ENCODE measurements at places on chromosomes 1 and 21. TPM values are rescaled to one million over a fixed set of nuclear protein-coding genes. Genes with fewer than 3 reads are reported as not detected.

DNA sequence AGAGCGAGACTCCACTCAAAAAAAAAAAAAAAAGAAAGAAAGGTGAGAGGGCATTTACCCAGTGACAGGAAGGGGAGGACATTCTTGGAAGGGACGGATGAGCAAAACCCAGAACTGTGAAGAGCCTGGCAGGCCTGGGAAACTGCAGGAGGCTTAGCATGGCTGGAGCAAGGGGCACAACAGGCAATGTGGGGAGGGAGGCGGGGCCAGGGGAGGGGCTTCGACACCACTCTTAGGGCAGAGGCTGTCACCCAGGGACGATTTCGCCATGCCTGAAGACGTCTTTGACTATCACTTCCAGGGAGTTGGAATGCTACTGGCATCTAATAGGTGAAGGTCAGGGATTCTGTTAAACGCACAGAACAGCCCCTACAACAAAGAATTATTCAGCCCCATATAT lies 184.0 kb downstream of the HUNK start:
- H3K4me1 ChIP-seq, result peaks cover 4% of the 10 kb centered on the region
- H3K27me3 ChIP-seq, result no peaks in the 10 kb centered on the region
- no peak overlapping the region for H3K27ac ChIP-seq
- H3K36me3 ChIP-seq, result no peaks in the 10 kb centered on the region

SMIM34 gene
- total RNA-seq, result not detected

S100A14 gene
- 555 TPM for total RNA-seq

- peaks cover 17% of the 10 kb centered on the region for H3K4me1 ChIP-seq
- H3K27me3 ChIP-seq, result no peaks in the 10 kb centered on the region
- no peak for DNase-seq
- H3K36me3 ChIP-seq, result no peaks in the 10 kb centered on the region
Measured at GRCh38 chr1:109959974-109960744, 24.4 kb upstream of the AHCYL1 start.

DNA sequence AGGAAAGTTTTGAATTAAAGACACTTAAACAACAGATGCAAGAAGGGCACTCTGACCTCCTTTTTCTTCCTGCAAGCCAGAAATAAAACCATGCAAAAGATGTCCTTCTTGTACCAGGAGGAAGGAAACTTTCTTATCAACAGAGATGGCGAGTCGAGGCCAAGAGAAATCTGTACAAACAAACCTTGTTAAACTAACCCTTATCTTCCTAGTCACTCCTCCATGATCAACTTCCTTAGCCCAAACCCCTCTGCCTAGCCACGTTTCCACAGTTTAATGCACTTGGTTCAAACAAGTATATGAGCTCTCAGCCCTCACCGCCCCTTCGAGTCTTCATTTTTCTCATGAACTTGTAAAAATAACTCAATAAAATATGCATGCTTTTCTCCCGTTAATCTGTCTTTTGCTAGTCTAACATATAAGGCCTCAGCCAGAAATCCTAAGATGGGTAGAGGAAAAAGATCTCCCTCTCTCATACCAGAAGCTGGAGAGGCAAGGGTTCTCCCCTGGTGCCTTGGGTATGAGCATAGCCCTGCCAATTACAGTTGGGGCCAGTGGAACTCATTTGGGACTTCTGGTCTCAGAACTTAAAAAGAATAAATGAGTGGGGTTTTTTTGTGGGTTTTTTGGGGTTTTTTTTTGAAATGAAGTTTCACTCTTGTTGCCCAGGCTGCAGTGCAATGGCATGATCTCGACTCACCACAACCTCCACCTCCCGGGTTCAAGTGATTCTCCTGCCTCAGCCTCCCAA lies 141.7 kb upstream of the SOD1 start:
- H3K27ac ChIP-seq, result no peak overlapping the region
- no peak for DNase-seq
- no peaks in the 10 kb centered on the region for H3K27me3 ChIP-seq
- peaks cover 19% of the 10 kb centered on the region for H3K4me1 ChIP-seq

GRCh38 chr1:56908619-56909221 lies 54.1 kb downstream of the C8A start:
- no peak overlapping the region for H3K4me3 ChIP-seq
- no peaks in the 10 kb centered on the region for H3K36me3 ChIP-seq
- H3K4me1 ChIP-seq, result no peaks in the 10 kb centered on the region
- H3K27me3 ChIP-seq, result no peaks in the 10 kb centered on the region
- H3K27ac ChIP-seq, result no peak overlapping the region

GRCh38 chr1:174746024-174746808 lies 253.5 kb upstream of the CACYBP start:
- H3K4me3 ChIP-seq, result no peak overlapping the region
- no peak for DNase-seq
- H3K36me3 ChIP-seq, result no peaks in the 10 kb centered on the region
- H3K27me3 ChIP-seq, result no peaks in the 10 kb centered on the region
- H3K4me1 ChIP-seq, result no peaks in the 10 kb centered on the region

BARHL2 gene
- total RNA-seq, result not detected

DNA sequence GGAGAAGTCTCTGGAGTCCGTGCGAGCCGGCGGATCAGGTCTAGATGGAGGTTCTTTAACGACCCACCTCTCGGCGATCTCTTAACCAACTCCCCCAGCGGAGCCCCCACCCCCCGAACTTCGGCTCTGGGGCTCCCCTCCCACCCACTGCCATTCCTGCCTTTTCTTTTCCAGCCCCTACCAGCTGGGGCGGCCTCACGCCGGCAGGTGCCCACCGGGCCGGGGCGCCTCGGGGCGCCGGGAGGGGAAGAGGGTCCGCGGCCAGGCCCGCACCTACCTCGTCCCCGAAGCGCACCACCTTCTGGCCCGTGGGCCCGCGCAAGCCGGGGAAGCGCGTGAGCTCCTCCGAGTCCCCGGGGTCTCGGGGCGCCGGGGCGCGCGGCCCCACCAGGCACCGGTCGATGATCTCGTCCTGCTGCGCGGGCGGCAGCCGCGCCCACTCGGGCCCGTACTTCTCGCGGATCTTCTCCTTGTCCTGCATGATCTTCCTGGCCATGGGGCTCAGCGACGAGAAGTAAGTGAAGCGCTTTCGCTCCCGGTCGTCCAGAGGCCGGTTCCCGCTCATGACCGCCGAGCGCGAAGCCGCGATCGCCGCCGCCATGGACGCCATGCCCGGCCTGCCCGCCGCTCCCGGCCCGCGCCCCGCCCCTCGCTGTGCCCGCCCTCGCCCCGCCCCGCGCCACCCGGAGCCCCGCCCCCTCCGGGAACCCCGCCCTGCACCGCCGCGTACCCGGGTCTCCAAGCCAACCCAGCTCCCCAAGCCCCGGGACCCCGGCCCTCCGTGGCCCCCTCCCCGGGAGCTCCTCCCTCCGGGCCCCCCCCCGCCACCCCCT lies at the start of gene C1orf198:
Gene C1orf198 (minus strand): TSS at position 619 of the 833 bp plus-strand sequence. CDS start 9 bp downstream, at position 610.
- no peak for DNase-seq
- no peaks in the 10 kb centered on the region for H3K27me3 ChIP-seq
- H3K36me3 ChIP-seq, result no peaks in the 10 kb centered on the region
- peak within 1 kb of the TSS; percentile 79 for H3K27ac ChIP-seq
- peak within 1 kb of the TSS; percentile 80 for H3K4me3 ChIP-seq

LDLRAD1 gene
- 0.25 TPM for total RNA-seq

DNA sequence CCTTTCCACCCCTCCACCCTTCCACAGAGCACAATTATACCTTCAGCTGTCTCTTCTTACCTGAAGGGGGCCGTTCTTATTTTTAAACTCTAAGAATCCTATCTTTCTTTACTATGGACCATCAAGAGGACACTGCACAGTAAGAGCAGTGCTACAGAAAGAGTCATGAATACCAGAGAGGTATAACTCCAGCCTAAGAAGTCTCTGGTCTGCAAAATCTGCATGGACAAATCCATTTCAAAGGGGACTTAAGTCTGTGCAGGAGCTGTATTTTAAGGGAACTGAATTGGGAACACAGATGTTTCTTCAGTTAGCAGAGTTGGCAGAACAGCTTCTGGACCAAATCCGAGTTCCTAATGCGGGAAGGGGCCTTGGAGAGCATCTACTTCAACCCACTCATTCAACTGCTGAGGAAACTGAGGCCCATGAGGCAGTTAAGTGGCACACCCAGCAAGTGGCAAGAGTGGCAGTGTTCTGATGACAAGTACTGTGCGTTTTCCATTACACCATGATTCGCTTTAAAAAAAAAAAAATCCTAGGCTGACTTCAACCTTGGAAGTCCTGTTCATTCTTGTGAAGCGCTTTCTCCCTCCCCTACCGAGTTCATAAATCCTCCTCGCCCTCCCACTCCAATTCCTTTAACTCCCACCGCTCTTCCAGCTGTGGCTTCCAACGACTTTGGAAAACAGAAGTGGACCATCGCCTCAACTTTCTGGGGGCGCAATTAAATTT lies 1.8 kb downstream of the PLPP3 start:
- H3K27ac ChIP-seq, result peak overlapping the region; percentile 96
- no peaks in the 10 kb centered on the region for H3K36me3 ChIP-seq
- H3K27me3 ChIP-seq, result no peaks in the 10 kb centered on the region

DNA sequence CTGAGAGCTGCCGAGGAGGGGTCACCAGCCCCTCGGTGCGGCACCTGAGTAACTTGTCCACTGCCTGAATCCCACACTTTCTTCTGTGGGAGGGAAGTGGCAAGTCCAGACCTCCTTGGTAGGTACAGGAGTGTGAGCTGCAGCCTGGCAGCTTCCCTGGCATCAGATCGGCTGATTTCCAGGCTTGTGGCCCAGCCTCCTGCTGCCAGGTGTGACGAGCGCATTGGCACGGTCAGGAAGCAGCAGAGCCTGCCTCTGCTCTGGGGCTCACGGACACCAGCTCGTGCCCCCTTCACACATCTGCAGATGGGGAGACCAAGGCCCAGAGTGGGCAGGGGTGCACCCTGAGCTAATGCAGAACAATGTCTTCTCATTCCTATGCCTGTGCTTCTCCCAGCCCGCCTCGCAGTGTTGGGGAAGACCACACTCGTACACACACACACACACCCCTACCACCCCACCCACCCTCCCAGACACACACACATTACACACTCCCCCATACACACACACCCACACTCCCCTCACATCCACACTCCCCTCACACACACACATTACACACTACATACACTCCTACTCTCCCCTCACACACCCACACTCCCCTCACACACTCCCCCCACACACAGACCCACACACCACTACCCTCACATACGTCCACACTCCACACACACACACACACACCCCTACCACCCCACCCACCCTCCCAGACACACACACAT lies 33.1 kb upstream of the SELENON start:
- H3K4me1 ChIP-seq, result peaks cover 38% of the 10 kb centered on the region
- H3K4me3 ChIP-seq, result no peak overlapping the region
- peak overlapping the region; percentile 76 for H3K27ac ChIP-seq
- no peak for DNase-seq
- H3K36me3 ChIP-seq, result peaks cover 10% of the 10 kb centered on the region

GRCh38 chr1:10059342-10059718 lies 26.6 kb downstream of the UBE4B start:
- peak overlapping the region; percentile 32 for H3K27ac ChIP-seq
- no peaks in the 10 kb centered on the region for H3K36me3 ChIP-seq
- H3K27me3 ChIP-seq, result no peaks in the 10 kb centered on the region
- no peak for DNase-seq
- H3K4me3 ChIP-seq, result no peak overlapping the region
- peaks cover 54% of the 10 kb centered on the region for H3K4me1 ChIP-seq

KLF17 gene
- not detected for total RNA-seq

DNA sequence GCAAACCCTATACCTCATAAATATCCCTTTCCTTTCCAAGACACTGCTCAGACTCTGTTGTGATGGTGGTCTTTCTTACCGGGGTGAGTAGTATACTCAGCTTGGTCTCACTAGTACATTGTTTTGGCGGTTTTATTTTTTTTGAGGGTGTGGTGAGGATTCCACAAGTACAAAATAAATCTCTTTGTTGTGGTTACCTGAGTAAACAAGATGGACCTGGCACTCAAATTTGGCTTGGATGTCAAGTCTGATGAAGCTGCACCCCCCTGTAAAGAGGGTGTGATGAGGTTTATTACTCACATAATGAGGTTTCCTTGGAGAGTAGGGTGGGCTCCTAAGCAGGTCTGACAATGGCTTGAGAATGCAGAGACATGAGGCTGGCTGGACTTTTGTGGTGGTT lies 68.2 kb upstream of the KCNJ6 start:
- no peaks in the 10 kb centered on the region for H3K36me3 ChIP-seq
- H3K27ac ChIP-seq, result no peak overlapping the region
- DNase-seq, result no peak
- peaks cover 11% of the 10 kb centered on the region for H3K27me3 ChIP-seq
- no peaks in the 10 kb centered on the region for H3K4me1 ChIP-seq

- DNase-seq, result no peak
- H3K27ac ChIP-seq, result no peak overlapping the region
- no peaks in the 10 kb centered on the region for H3K36me3 ChIP-seq
- H3K27me3 ChIP-seq, result no peaks in the 10 kb centered on the region
Measured at GRCh38 chr1:98989556-98989907, 15.1 kb downstream of the PLPPR5 start.

DNA sequence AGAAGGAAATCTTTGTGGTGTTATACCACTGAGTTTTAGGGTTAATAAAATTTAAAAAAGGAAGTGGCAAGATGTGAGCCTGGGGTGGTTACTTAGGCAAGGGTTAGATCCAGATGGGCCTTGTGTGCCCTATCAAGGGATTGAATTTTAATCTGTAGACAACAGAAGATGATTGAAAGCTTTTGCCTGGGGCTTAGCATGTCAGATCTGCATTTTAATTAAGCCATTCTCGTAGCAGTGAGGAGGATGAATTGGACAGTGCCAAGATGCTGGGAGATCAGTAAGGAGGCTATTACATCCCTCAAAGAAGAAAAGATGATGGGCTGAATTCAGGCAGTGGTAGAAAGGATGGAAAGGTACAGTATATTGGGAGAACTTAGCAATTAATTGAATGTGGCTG lies 42.3 kb downstream of the HMGB4 start:
- no peak for DNase-seq
- H3K4me1 ChIP-seq, result no peaks in the 10 kb centered on the region
- H3K4me3 ChIP-seq, result no peak overlapping the region
- H3K36me3 ChIP-seq, result no peaks in the 10 kb centered on the region
- H3K27me3 ChIP-seq, result no peaks in the 10 kb centered on the region

- H3K27me3 ChIP-seq, result peaks cover 67% of the 10 kb centered on the region
- H3K4me3 ChIP-seq, result no peak overlapping the region
- no peaks in the 10 kb centered on the region for H3K4me1 ChIP-seq
- H3K27ac ChIP-seq, result no peak overlapping the region
- DNase-seq, result no peak
- no peaks in the 10 kb centered on the region for H3K36me3 ChIP-seq
Measured at GRCh38 chr1:3275471-3276340, 178.8 kb upstream of the ARHGEF16 start.

DNA sequence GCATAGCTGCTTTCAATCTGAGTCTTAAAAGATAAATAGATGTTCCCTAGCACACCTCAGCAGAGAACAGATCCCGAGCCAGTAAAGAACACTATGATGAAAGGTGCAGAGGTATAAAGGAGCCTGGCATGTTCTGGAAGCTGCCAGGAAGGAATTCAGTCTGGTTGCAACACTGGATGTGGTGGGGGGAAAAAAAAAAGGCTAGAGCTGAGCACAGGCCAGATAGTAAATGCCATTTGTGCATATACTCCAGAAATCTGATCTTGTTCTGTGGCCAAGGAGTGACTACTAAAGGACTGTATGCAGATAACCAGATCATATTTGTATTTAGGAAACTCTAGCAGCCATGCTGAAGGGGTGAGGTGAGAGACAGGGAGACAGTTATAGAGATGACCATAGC lies 240.3 kb downstream of the VAV3 start:
- no peak overlapping the region for H3K4me3 ChIP-seq
- H3K27me3 ChIP-seq, result no peaks in the 10 kb centered on the region
- DNase-seq, result no peak
- H3K4me1 ChIP-seq, result no peaks in the 10 kb centered on the region

Measured in suprapubic skin (tissue), 4 donors.